MCF 10A (cell line): ENCODE measurements at places on chromosomes 3 and 15. TPM values are rescaled to one million over a fixed set of nuclear protein-coding genes. Genes with fewer than 3 reads are reported as not detected.

DNA sequence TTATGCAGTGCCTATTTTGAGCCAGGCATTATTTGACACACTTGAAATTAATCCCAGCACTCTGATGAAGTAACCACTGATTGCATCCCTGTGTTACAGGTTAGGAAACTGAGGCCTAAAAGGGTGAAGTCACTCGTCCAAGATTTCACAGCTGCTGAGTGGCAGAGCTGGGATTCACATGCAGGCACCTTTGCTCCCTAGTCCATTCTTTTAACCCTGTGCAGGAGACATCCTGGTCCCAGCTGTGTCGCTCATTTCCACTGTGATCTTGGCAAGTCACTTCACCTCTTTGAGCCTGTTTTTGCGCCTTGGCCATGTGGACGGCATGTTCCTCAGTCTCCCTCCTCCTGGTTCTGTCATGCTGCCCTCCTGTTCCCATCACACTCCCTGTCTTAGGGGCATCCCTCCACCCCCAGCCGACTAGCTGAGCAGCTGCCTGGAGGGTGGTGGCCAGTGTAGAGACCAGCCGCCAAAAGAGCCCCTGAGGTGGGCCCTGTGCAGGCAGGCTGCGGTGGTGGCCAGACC lies 70.6 kb downstream of the SMAD6 start:
- no peaks in the 10 kb centered on the region for H3K27me3 ChIP-seq
- H3K36me3 ChIP-seq, result no peaks in the 10 kb centered on the region
- no peaks in the 10 kb centered on the region for H3K4me1 ChIP-seq
- H3K27ac ChIP-seq, result no peak overlapping the region
- H3K4me3 ChIP-seq, result no peak overlapping the region
- no peak for DNase-seq

Gene LMAN1L
- 0.23 TPM in 1 of 2 replicates, not detected in the other for total RNA-seq

Gene COL6A5
- not detected in 2 replicates for total RNA-seq

- H3K27ac ChIP-seq, result no peak overlapping the region
- peaks cover 6% of the 10 kb centered on the region for H3K36me3 ChIP-seq
- peaks cover 100% of the 10 kb centered on the region for H3K27me3 ChIP-seq
- DNase-seq, result no peak
Measured at GRCh38 chr3:124303305-124303910, 311.5 kb upstream of the ROPN1 start.
